A549 treated with dexamethasone at 1 μM for 4 hours (cell line): ENCODE measurements at places on chromosomes 3 and 15. TPM values are rescaled to one million over a fixed set of nuclear protein-coding genes. Genes with fewer than 3 reads are reported as not detected.

Gene CLDN16
- total RNA-seq, result 0.06 to 0.10 TPM (median 0.08 TPM) in 4 of 5 replicates, not detected in the other

Gene RBM15B
- total RNA-seq, result 17.0 to 23.3 TPM (median 21.7 TPM) in 5 replicates

Gene SIDT1
- 0.29 to 0.53 TPM (median 0.49 TPM) in 5 replicates for total RNA-seq

Gene CHRD
- total RNA-seq, result 0.19 to 0.29 TPM (median 0.23 TPM) in 5 replicates

Gene GOLGA8Q
- total RNA-seq, result 0.09 to 0.17 TPM in 2 of 5 replicates, not detected in the others

Gene SLC28A1
- total RNA-seq, result 0.04 TPM in 1 of 5 replicates, not detected in the others

Gene C3orf22
- total RNA-seq, result not detected in 5 replicates

Gene CCDC39
- not detected in 5 replicates for total RNA-seq

Gene SHC4
- total RNA-seq, result 0.71 to 1.3 TPM (median 1.1 TPM) in 5 replicates

Gene RETNLB
- total RNA-seq, result not detected in 5 replicates

Gene EHHADH
- 2.2 to 4.1 TPM (median 3.3 TPM) in 5 replicates for total RNA-seq

Gene EDEM1
- total RNA-seq, result 16.8 to 22.8 TPM (median 20.4 TPM) in 5 replicates

Gene PFN2
- total RNA-seq, result 151 to 178 TPM (median 168 TPM) in 5 replicates

Gene TIGIT
- not detected in 5 replicates for total RNA-seq

Gene CSPG4
- 0.06 to 0.18 TPM (median 0.11 TPM) in 5 replicates for total RNA-seq

Gene LEKR1
- 0.49 to 1.1 TPM (median 0.77 TPM) in 5 replicates for total RNA-seq

Gene CCDC54
- not detected in 5 replicates for total RNA-seq

Gene ZPLD1
- not detected in 5 replicates for total RNA-seq

Gene CFAP92
- not detected in 5 replicates for total RNA-seq

Gene MYO1E
- total RNA-seq, result 235 to 423 TPM (median 355 TPM) in 5 replicates

Gene PARP15
- not detected in 5 replicates for total RNA-seq

Gene MYO5C
- total RNA-seq, result 4.4 to 7.6 TPM (median 7.3 TPM) in 5 replicates

Gene LHFPL4
- 0.06 to 0.21 TPM (median 0.08 TPM) in 5 replicates for total RNA-seq

Gene TMCO5A
- not detected in 5 replicates for total RNA-seq

Gene PPP1R14D
- 0.14 to 0.21 TPM (median 0.19 TPM) in 3 of 5 replicates, not detected in the others for total RNA-seq

Gene LMAN1L
- 0.04 TPM in 1 of 5 replicates, not detected in the others for total RNA-seq

Gene ULK4
- 4.8 to 11.3 TPM (median 4.9 TPM) in 5 replicates for total RNA-seq

Gene GATA2
- 3.9 to 5.7 TPM (median 4.6 TPM) in 5 replicates for total RNA-seq

Gene HSPBAP1
- total RNA-seq, result 5.0 to 5.7 TPM (median 5.2 TPM) in 5 replicates

Gene POPDC2
- 0.13 to 0.95 TPM (median 0.23 TPM) in 5 replicates for total RNA-seq

Gene MUC20
- total RNA-seq, result 0.08 to 1.2 TPM (median 0.74 TPM) in 5 replicates

Gene MKRN2OS
- total RNA-seq, result not detected in 5 replicates

Gene HMG20A
- total RNA-seq, result 22.5 to 28.1 TPM (median 25.9 TPM) in 5 replicates

Gene B3GALNT1
- total RNA-seq, result 0.06 to 0.27 TPM (median 0.22 TPM) in 5 replicates
